ENCODE measurements at places on chromosomes 2 and 18.

DNA sequence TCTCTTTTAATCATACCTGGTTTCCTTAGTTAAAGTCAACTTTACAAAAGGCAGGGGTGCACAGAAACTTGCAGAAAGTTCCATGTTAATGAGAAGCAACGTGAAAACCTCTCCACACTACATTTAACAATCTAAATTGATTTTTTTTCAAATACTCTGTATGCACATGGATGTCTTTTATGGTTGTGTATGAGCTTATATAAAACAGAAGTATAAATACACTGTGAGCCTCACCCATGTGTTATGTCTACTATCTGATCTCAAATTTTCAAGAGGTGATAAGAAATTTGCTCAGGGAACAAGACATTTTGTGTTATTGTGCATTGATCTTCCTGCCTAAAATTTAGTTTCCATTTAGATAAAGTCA lies 617.6 kb downstream of the ADCYAP1 start:
- no peak for DNase-seq

DNA sequence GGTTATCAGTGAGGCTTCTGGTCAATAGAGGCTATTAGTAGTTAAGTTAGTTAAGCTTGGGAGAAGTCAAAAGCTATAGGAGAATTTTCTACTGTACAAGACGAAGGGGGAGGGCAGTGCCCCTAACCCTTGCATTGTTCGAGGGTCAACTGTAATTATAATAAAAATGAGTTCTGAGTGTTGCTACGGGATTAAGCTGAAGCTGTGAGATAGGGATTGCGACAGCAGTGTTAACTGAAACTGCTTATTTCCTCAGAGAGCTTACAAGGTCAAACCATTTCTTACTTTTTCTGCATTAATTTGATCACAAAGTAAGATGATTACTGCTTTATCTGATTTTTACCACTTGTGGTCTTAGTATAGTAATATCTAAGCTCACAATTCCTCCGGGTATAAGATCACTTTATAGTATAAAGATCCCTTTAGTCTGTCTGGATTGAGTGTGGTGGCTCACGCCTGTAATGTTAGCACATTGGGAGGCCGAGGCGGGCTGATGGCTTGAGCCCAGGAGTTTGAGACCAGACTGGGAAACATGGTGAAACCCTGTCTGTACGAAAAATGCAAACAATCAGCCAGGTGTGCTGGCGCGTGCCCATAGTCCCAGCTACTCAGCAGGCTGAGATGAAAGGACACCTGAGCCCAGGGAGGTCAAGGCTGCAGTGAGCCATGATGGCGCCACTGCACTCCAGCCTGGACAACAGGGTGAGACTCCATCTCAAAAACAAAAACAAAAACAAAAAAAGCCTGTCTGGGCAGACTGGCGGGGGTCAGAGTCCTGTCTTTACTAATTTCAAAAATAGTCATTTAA lies 119.5 kb upstream of the TLK1 start:
- DNase-seq: no peak

DNA sequence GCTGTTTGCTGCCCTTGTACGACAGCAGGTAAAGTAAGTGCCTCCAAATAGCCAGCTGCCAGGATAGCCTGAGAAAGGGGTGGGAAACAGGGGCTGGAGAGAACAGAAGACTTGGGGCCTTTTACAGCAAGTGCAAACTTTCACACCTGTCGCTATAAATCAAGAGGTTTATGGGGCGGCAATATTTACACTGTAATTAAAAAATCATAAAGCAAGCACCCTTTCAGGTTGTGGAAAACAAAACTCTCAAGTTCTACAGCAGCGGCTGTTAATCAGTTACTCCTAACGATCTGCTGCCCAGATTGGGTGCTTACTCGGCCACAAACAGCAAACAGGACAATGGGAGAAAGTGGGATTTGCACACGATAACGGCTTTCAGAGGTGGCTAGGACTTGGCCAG lies 359.5 kb upstream of the ETAA1 start:
- DNase-seq: no peak

GRCh38 chr2:151292546-151292945 lies 3.1 kb upstream of the NMI start:
- no peak for DNase-seq

GRCh38 chr2:128593518-128593878 lies 274.8 kb upstream of the HS6ST1 start:
- DNase-seq: no peak

- DNase-seq: no peak
Observed at GRCh38 chr2:17124575-17125318, 393.5 kb downstream of the RAD51AP2 start.

DNA sequence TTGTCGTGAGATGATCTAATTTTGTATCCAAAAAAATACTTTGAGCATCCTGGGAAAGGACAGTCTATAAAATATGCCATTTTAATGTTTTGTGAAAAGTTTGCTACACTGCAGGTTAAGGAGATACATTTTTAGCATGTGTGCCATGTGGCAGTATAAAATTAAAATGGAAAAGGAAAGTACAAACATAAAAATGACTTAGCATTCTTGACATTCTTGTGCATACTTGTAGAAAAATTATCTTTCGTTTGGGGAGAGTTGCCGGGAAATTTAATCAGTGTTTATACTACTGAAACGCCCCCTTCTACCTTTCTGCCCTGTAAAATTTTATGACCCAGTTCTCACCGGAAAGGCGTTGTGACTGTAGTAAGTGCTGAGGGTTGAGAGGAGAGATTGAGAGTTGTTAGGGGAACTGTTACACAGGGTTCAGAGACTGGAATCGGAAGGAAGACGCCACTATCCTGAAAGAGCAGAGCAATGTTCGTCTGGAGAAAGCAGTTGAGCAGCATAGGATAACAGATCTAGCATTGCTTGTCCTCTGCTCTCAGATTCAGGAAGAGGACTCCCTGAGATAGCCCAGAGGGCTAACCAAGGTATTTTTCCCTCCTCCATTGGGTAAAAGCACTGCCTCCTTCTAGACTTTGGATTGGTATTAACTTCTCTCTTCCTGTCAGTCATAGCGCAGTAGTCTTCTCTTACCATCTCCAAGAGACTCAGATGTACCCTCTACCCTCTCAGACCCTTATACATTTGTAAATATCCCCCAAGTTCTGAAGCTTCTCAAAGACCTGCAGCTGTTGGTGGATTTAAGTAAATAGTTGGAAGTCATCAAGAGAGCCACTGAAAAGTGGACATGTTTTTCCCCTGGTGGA lies 2.7 kb downstream of the CDH20 start:
- no peak for DNase-seq

DNA sequence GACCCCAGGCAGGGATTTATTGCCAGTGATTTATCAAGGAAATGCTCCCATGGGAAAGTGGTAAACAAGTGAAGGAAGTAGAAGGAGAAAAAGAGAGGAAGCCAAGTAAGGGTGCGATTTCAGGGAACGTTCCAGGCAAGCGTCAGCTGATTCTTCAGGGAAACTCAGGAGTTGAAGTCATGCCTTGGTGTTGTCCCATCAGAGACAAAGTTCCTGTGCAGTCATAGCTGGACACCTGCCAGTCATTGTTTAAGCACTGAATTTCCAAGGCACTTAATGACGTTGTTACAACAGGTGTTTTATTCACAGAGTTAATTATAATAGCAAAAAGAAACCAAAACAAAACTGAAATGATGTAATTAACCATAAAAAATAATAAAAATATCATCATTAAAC lies 381.8 kb upstream of the CRIM1 start:
- no peak for DNase-seq

DNA sequence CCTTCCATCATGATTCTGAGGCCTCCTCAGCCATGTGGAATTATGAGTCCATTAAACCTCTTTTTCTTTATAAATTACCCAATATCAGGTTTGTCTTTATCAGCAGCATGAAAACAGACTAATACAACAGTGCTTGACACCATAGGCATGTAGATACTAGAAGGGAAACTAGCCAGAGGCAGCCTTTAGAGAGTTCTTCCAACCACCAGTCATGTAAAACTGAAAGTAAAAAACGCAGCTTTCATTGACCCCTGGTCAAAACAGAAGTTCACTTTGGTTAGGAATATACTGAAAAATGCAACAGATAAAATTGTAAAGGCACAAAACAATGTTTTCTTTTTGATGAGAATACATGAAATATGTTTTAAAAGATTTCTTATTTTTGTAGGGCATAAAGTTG lies 122.8 kb upstream of the L3MBTL4 start:
- DNase-seq: no peak

- no peak for DNase-seq
Observed at GRCh38 chr2:73851274-73851673, 22.5 kb downstream of the STAMBP start.

DNA sequence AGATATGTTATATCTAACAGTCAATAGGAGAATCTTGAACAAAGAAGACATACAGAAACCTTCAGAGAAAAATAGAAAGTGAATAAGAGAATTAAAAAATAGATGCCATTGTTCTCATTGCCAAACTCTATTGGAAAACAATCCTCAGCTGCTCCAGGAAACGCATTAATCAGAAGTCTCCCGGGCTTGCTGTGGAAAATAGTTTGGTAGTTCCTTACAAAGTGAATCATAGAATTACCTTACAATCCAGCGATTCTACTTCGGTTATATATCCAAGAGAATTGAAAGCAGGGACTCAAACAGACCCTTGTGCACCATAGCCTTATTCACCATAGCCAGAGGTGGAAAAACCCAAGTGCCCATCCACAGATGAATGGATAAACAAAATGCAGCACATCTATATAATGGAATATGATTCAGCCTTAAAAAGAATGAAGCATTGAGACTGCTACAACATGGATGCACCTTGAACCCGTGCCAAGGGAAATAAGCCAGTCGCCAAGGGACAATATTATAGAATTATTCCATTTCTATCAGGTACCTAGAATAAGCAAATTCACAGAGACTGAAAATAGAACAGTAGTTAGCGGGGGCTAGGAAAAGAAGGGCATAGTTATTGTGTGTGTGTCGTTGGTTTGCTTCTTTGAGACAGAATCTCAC lies 21.9 kb upstream of the CHRNA1 start:
- DNase-seq: no peak

DNA sequence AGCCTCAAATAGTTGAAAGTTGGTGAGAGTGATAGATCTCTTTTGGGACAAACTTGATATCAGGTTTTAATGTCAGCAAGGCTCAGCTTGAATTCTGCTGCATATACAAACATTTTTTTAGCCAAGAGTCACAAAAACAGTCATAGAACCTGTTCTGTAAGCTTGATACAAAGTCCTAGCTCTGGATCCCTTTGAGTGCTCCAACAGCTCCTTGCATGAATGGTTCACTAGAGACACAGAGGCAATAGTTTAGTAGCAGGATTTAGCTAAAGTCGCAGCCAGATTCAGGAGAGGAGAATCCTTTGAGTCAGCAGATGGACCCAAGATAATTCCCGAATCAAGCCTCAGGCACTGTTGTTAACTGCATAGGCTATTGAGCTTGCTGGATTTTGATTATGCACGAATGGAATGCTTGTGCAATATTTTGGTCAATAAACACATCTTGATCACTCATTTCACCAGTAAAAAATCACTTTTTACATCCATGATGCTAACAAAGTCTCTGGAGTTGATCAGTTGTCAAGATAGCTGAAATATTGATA lies 148.6 kb downstream of the KLHL14 start:
- DNase-seq: no peak

DNA sequence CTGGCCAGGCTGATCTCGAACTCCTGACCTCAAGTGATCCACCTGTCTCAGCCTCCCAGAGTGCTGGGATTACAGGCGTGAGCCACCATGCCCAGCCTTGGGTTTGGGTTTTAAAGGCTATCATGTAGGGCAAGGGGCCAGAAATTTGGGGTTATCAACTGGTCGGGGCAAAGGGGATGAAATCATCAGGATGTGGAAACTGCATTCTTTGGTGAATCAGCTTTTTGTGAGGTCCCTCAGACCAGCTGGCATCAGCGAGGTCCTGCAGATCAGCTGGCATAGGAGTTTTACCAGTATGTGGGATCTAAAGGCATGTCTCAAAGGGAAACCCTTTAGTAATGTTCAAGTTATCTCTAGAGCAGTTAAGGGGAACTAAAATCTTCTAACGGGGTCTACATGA lies 6.4 kb upstream of the GEMIN6 start:
- DNase-seq: no peak

DNA sequence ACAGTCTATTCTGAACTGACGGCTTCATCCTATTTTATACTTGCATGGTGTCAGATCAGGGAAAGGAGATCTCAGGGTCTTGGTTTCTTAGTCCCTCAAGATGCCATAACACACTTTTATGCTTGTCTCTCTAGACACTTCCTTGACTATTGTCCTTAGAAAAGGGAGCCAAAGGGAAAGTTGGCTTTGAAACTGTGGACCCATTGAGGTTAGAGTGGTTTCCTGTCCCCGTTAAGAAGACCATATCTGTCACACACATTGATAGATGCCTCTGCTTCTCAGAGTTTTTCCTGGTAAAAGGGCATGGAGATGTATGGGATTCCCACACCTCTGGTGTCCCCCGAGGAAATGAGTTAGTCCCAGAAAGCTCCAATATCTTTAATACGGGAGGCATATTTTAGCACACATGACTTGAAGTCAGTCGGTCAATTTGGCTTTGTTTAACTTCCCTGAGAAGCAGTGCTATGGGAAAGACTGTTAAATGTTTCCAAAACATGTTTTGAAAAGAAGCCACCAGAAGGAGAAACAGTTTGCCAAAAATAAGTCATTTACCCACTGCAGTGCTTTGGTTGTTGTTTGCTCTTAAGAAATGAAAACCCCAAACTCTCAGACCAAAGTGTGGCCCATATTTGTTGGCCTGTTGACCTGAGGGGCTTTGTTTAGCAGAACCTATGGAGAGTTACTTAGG lies 133.4 kb upstream of the CXCR4 start:
- DNase-seq: no peak

DNA sequence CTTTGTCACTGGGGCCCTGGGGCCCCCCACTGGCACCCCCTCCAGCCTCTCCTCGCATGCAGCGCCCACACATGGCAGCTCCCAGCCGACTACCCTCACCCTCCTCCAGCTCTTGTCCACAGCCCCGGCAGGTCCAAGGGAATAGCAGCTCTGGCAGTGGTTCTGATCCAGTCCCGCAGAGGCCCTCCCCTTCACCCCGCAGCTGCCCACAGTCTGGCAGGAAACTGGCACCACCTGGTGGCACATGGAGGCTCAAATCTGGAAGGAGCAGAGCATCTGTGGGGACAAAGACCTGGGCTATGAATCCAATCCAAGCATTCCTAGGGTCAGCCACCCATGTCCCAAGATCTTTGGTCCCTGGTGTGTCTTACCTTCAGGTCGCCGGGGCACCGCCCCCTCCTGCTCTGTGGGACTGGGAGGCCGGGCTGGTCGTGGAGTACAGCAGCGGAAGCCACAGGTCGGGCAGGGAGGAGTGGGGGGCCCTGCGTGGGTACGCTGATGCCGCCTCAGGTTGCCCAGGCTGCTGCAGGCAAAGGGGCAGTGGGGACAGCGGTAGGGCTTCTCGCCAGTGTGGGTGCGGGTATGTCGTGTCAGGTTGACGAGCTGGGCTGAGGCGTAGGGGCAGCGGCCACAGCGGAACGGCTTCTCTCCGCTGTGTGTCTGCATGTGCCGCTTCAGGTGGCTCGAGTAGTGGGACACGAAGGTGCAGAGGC lies 2.3 kb downstream of the ZNF513 start:
- DNase-seq: no peak

Data from activated CD4-positive, alpha-beta T cell treated with anti-CD3 and anti-CD28 coated beads, Interleukin-2, amount 50 U/mL, for 24 hours (primary cell).